Liver (tissue), 10 donors: ENCODE measurements at places on chromosomes 2 and 18. TPM values are rescaled to one million over a fixed set of nuclear protein-coding genes. Genes with fewer than 3 reads are reported as not detected.

- no peak for DNase-seq
These were observed 308.3 kb downstream of the TSN start for GRCh38 chr2:122063716-122064115.

Gene EDAR
- total RNA-seq, result 0.50 TPM

GRCh38 chr2:174878537-174879147 lies 114.4 kb upstream of the CHRNA1 start:
- no peak for DNase-seq

- DNase-seq, result peak; percentile 55
These were observed 830 bp downstream of the CYB5A start for GRCh38 chr18:74290794-74291471.

DNA sequence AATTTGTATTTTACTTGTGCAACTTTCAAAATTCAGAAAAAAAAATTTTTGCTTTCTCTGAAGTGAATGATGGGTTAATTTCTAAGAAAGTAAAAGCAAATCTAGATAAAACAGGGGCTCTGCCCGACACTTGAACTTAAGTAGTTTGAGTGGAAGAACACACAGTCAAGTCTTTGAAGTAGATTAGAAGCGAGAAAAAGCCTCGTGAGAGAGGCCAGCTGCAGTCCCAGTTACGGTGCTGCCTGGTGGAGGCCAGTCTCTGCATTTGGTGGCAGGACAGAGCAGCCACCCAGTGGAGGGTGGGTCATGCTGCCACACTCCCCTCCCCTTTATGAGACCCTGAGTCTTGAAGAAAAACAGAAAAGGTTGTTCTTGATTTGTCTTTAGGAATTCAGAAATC lies 81.8 kb downstream of the INPP5D start:
- DNase-seq, result no peak
